Glutamatergic neuron (in vitro differentiated cells): ENCODE measurements at places on chromosomes 1 and 21. TPM values are rescaled to one million over a fixed set of nuclear protein-coding genes. Genes with fewer than 3 reads are reported as not detected.

Gene CDCA8
- 10.4 TPM for total RNA-seq

Gene SLC27A3
- total RNA-seq = 10.8 TPM

GRCh38 chr1:10824821-10825540 lies 28.5 kb upstream of the CASZ1 start:
- no peak for DNase-seq

- no peak for DNase-seq
These were observed 45.5 kb downstream of the TOR3A start for GRCh38 chr1:179127163-179127895.

DNA sequence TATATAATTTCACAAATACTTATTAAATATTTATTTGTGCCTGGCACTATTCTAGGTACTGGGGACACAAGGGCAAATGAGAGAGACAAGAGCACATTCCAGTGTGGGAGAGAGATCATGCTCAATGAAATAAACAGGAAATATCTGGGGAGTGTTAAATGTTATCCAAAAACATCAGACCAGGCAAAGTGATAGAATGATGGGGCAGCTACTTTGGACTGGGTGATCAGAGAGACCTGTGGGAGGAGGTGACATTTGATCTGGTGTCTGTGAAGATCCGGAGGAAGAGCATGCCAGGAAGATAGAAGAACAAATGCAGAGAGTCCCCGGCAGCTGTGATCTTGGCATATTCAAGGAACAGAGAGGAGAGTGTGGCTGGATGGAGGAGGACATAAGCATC lies 27.5 kb upstream of the GNG12 start:
- DNase-seq = no peak

- no peak for DNase-seq
These were observed 81.5 kb downstream of the GLIS1 start for GRCh38 chr1:53657531-53657805.
